ENCODE measurements at places on chromosomes 4 and X. TPM values are rescaled to one million over a fixed set of nuclear protein-coding genes. Genes with fewer than 3 reads are reported as not detected.

DNA sequence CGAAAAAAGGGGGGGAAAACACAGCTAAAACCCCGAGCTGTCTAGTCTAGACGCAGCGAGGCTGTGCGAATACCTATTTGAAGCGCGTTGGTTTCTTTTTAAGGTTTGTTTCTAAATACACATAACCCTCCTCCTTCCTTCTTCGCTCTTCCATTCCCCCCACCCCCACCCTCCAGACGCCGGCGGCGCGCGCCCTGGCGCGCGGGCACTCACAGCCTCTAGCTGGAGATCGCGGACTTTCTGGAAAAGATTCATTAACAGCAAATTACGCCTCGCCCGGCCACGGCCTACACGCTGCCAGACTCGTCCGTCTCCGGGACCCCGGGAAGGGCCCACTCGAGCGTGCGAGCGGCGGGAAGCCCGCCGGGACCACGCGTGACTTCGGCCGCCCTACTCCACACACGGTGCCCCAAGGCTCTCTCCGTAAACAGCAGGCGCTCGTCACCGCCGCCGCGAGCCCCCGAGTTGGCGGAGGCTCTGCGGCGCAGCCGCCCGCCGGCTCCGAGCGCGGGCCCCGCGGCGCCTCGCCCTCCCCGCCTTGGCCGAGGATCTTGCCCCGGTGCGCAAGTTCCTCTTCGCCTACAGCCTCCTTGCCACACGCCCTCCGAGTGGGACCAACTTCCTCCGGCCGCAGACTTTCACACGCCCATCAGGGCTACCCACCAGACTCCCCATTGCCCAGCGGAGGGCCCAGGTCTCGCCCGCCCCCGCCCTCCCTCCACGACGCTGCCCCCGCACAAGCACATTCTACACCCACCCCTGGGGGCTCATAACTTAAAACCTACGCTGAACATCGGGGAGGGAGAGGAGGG lies 2.0 kb downstream of the BCOR start:
- DNase-seq: no peak

GRCh38 chrX:118338930-118339329 lies 7.0 kb upstream of the WDR44 start:
- no peak for DNase-seq

ACSL1 gene
- total RNA-seq: 15.4 TPM

DNA sequence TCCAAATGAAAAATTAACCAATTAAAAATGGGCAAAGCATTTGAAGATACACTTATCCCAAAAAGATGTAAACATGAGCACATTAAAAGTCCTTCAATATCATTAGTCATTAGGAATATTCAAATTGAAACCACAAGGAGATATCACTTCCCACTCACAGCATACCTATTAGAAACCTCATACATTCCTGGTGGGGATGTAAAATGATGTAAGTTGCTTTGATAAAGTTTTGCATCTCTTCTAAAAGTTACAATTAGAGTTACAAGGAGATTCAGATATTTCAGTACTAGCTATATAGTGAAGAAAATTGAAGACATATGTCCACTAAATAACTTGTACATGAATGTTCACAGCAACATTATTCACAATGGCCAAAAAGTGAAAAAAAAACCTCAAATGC lies 1109.3 kb upstream of the LCORL start:
- DNase-seq: no peak

GPRASP2 gene
- 7.4 TPM for total RNA-seq

F8A2 gene
- total RNA-seq: not detected

CLDN2 gene
- 0.10 TPM for total RNA-seq

- no peak for DNase-seq
Measured at GRCh38 chr4:108078024-108078733, 88.5 kb downstream of the HADH start.

ADGRG4 gene
- total RNA-seq: not detected

- no peak for DNase-seq
Measured at GRCh38 chr4:845836-846251, 19.9 kb upstream of the CPLX1 start.

SLC26A1 gene
- total RNA-seq: 1.8 TPM

- DNase-seq: no peak
Measured at GRCh38 chr4:139458543-139458942, 4.6 kb downstream of the RAB33B start.

- no peak for DNase-seq
Measured at GRCh38 chrX:42151808-42152207, 228.5 kb upstream of the CASK start.

RNF212 gene
- not detected for total RNA-seq

GRCh38 chrX:39888730-39889129 lies 209.0 kb downstream of the BCOR start:
- no peak for DNase-seq

DNA sequence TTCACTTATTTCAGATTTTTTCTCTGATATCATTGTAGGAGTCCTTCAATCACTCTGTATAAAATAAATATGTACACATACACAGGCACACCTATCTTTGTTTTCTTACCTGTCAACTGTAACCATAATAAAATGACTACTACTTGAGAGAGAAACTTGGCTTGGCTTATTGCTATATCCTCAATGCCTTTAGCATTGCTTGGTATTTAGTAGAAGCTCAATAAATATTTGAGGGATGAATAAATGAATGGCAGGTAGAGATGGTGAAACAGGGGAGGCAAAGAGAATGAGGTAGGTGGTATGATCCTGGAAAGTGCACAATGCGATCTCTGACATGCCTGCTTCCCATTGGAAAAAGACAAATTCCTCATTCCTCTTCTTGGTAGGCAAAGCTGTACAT lies 21.8 kb upstream of the CXCL6 start:
- DNase-seq: no peak

DNA sequence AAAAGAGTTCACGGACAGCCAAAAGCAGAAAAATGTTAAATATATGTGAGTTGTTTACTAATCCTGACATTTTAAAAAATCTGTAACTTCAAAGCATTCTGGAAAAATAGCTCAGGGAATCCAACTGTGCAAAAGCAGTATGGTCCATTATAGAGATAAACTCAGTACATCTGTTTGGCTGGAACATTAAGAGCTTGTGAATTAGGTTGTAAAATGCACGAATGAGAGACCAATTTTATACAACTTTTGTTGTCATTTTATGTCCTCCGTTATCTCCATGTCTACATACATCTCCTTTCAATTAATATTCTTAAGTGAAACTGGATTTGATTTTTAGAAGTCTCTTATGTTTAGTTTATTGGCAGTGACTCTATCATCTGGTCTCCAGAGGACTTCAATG lies 367.0 kb upstream of the ATOH1 start:
- no peak for DNase-seq

HPSE gene
- total RNA-seq: 2.6 TPM

GRCh38 chrX:56281789-56282188 lies 49.6 kb downstream of the KLF8 start:
- DNase-seq: peak; percentile 2

Data from Panc1 (cell line).